ENCODE measurements at places on chromosomes 13 and 19. TPM values are rescaled to one million over a fixed set of nuclear protein-coding genes. Genes with fewer than 3 reads are reported as not detected.
A peak's percentile ranks its signal among the peaks of the same experiment; 100 is the strongest.

- DNase-seq: no peak
Observed at GRCh38 chr13:110705356-110705825, 525 bp downstream of the CARS2 start.

DNA sequence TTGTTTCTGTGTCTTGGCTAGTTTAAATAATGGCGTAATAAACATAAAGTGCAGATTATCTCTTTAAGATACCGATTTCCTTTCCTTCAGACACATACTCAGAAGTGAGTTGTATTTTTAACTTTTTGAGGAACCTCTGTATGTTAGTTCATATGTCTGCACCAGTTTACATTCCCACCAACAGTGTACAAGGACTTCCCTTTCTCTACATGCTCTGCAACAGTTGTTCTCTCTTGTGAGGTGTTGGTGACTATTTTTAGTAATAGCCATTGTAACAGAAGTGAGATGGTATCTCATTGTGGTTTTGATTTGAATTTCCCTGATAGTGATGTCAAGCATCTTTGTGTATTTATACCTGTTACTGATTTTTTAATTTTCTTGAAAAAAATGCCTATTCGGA is 418.6 kb downstream of the UQCRFS1 start:
- DNase-seq: no peak

DNA sequence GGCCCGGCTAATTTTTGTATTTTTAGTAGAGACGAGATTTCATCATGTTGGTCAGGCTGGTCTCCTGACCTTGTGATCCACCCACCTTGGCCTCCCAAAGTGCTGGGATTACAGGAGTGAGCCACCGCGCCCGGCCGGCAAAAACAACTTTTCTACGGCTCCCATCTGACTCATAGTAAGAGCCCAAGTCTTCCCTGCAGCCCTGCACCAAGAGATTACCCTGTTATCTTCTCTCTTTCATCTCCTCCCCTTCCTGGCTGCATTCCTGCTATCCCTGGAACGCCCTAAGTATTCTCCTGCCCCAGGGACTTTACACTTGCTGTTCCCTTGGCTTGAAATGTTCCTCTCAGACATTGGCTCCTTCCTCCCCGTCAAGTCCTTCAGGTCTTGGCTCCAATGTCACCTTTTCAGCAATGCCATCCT is 6.6 kb downstream of the AP2S1 start:
- DNase-seq: no peak

GRCh38 chr13:46146898-46147297 is 35.1 kb downstream of the LCP1 start:
- DNase-seq: peak; percentile 29

GRCh38 chr19:35462476-35462953 is 14.5 kb downstream of the FFAR2 start:
- no peak for DNase-seq

CDX2 gene
- total RNA-seq: not detected

DNA sequence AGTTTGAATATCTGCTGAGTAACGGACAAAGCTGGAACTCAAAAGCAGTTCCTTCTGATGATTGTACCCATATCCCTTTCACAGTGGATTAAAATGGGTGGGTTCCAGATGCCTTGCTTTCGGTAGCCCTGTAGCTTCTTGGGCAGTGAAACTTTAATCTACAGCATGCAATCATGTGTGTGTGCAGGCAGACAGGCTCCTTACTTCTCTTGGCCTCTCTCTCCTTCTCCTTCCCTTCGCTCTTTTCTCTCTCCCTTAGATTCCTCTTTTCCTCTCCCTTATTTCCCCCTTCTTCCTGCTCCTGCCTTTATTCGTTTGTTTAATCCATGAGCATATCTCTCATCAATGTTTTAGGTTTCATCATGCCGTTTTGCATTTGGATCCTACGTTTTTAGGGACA is 8.1 kb downstream of the DGKH start:
- no peak for DNase-seq

- no peak for DNase-seq
Observed at GRCh38 chr13:40961214-40961613, 57.9 kb downstream of the ELF1 start.

Measured in mammary epithelial cell (primary cell).